ENCODE measurements at places on chromosomes 5 and 9.

- no peak for DNase-seq
These were observed 57.2 kb downstream of the RANBP6 start for GRCh38 chr9:5958273-5958672.

DNA sequence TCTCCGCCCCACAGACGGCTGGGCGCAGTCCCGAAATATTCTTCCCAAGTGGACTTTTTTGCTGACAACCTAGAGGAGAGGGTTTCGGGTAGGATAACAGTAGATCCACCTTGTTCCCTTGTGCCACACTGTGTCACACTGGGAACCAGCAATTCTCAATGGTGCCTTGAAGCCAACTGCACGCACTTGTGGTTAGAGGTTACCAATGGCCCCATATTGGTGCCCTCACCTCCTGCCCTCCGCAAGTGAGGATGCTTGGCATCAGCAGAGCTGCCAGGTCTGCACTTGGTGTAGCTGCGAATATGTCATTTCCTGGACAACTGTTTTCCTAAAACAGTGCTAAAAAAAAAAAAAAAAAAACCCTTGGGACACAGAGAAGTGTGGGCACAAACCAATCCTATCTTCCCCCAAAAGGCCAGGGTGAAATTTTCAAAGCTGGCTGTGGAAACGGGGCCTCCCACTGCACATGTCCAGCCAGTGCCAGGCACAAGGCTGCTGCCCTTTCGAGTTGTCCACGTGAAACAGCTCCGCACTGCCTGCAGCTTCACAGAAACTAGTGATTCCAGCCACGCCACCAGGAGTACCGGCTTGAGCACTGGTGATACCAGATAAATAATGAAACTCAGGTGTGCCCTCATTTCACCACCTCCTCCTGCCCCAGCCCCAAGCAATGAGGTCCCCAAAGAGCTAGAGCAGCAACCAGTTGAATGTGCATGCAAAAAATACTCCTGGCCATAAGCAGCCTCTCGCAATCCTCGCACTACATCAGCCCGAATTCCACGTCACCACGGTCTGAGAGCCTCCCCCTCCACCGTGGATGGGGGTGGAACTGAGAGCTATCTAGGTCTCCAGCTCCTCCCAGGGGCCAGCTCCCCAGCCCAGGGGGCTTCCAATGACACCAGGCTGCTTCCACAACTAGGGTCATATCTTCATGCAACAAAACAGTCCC lies 51.2 kb downstream of the USP20 start:
- no peak for DNase-seq

- DNase-seq = no peak
These were observed 2.8 kb upstream of the ARRDC1 start for GRCh38 chr9:137602661-137603060.

GRCh38 chr5:56988490-56988889 lies 36.6 kb upstream of the MIER3 start:
- no peak for DNase-seq

DNA sequence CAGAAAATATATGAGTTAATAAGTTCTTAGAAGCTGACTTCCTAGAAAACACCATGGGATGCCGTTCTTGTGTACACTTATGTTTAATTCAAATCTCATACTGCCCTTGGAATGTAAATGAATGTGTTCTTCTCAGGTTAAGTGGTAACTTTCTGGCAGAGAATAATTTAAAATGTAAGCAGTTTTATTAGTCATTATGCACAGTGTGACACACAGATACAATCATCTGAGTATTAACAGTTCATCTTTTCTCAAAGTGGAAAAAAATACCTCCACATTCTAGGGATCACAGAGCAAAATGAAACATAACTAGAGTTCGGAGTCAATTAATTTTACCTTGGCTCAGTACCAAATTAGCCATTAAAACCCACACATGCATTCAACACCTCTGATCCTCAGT lies 508.1 kb downstream of the CDH9 start:
- DNase-seq = no peak

GRCh38 chr5:591746-592145 lies 20.4 kb upstream of the CEP72 start:
- no peak for DNase-seq

DNA sequence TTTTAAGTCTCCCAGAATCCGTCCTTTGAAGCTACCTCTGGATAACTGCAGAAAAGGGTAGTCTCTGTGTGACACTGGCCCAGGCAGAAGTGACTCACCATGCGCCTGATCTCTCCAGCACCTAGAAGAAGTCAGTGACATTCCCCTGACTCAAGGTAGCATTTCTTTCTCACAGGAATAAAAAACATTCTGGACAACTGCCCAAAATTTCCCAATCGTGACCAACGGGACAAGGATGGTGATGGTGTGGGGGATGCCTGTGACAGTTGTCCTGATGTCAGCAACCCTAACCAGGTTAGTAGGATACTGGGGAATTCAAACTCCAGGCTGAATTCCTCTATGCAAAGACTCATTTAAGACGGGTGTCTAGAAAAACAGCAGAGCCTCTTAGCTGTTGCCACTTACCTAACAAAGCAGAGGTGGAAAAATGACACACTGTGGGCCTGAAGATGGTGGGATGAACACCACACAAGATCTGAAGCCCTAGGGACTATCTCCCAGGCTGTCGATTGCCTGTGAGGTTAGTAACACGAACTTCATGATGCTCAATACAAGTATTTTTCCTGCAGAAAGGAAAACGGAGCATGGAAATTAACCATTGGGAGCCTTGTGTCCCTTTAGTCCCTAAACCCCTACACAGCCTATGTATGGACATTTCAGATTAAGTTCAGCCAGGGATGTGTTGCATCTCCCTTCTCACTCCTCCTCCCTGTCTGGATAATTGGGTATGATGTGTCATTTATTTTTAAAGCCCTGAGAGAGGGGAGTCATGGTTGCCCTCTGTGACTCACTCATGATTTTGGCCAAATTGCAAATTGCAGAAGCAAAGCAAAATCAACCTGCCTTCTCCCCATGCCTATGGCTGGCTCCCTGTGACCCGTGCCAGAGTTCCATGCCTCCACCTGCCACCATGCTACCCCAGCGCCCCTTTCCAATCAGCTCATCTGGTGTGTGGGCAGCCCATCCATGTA lies 37.2 kb downstream of the THBS4 start:
- DNase-seq = no peak

- DNase-seq = no peak
These were observed 78.8 kb downstream of the GNAQ start for GRCh38 chr9:77952635-77953328.

- no peak for DNase-seq
These were observed 50.2 kb downstream of the OTULIN start for GRCh38 chr5:14714706-14715105.

DNA sequence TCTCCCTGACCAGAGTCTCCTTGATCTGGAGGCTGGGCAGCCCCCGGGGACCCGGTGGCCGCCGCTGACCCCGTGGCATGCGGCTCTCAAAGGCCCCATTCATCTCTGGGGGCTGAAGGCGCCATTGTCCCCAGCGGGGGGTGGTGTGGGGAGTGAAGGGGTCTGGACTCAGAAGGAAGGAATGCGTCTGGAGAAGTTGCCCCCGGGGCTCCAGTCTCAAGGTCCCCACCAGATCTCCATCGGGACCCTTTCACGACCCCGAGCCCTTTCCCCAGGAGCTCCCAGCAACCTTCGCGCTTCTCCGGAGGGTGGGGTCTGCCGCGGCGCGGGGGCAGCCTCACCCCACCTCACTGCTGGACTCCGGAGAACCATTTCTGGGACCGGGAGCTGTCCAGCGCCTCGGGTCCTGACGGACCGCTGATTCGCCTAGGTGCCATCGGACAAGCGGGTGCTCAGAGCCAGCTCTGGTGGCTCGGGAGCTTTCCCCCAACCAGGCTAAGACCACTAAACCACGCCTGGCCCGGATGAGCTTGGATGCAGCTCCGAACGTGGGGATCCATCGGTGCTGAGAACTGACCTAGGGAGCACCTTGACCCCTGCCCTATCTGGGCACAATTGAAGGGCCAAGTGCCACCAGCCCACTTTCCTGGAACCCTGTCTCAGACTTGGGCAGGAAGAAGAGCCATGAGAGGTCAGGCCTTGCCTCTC lies 5.1 kb upstream of the PCDH1 start:
- DNase-seq = no peak

DNA sequence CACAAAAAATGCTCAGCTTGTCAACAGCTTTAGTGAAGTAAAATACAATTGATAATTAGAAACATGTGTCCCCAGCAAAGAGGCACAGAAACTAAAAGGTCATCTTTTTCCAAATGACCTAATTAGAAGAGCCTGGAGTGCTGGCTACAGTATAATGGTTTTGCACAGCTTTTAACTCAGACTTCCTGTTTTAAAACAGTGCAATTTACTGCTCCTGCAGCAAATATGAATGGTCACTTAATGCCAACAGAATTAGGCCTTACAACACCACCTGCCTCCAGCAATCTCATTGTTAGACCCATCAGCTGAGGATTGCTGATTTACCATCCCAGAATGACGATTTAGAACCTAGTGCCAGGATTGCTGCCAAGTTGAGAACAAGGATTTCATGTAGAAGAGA lies 239.3 kb downstream of the CETN3 start:
- DNase-seq = no peak

- DNase-seq = no peak
These were observed 178.0 kb downstream of the RFK start for GRCh38 chr9:76216161-76216649.

DNA sequence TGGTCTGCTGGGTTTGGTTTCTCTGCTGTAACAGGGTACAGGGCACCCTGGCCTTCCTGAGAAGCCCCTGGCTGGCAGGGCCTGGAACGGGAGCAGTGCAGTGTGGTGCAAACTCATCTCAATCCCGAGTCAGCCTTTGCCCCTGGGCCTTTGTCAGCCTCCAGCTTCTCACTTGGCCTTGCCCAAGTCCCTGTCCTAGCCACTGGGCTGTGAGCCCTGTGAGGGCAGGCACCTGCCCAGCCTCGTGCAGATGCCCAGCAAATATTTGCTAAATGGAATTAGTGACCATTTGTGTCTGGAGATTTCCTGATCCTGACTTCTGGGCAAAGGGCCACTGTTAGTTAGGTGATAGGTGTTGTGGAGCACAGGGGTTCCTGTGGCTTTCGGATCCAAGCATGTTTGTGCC lies 13.0 kb downstream of the RGS3 start:
- DNase-seq = no peak

DNA sequence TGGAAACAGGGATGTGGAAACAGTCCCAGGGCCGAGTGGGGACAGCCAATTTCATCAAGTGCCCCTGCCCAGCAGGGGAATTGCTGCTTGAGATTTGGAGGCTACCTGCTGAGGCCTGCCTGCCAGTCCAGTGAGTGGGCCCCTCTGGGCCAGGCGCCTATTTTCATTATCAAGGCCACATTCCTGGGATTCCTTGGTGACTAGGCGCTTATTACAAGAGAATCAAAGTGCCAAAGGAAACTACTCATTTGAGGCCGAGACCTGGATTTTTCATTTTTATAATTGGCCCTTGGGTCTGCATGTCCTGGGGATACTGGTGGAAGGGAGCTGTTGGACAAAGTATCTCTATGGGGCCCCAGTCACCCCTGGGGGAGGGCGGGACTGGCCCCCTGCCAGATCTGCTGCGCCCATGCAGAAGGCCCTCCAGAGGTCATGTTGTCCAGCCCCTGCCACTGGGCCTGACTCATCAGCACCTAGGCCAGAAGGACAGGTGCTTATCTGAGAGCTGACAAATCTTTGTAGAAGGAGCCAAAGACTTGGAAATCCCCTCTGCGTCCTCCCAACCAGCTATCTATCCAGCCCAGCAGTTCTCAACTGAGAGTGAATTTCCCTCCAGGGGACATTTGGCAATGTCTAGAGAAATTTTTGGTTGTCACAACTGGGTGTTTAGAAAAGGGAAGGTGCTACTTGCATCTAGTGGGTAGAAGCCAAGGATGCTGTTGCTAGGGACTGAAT lies 45.6 kb downstream of the FOXI1 start:
- no peak for DNase-seq

DNA sequence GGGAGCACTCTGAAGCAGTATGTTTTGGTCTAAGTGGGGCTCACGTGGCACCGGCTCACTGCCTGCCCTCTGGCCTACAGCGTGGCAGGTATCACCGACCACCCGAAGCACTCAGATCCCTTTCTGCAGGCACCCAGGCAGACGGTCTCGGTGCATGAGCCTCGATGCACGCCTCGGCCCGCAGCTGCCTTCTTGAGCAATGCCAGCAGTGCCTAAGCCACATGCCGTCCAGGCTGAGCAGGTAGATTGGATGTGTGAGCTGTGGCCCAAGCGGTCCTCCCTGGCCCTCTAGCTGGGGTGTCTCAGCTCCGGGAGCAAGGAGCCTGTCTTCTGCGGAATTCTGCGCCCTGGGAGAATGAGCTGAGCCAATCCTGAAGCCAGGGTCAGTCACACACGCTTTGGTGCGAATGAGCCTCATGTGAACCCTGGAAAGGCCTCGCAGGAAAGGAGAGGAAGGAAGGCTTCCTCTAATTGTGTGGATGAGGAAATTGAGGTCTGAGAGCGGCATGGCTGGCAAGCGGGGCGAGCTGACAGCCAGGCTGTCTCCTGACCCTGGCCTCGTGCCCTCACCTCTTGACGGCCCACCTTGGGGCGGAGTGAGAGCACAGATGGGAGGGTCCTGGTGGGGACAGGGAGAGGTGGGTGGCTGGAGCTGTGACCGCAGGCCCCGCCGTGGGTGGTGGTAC lies 14.4 kb downstream of the RXRA start:
- no peak for DNase-seq

DNA sequence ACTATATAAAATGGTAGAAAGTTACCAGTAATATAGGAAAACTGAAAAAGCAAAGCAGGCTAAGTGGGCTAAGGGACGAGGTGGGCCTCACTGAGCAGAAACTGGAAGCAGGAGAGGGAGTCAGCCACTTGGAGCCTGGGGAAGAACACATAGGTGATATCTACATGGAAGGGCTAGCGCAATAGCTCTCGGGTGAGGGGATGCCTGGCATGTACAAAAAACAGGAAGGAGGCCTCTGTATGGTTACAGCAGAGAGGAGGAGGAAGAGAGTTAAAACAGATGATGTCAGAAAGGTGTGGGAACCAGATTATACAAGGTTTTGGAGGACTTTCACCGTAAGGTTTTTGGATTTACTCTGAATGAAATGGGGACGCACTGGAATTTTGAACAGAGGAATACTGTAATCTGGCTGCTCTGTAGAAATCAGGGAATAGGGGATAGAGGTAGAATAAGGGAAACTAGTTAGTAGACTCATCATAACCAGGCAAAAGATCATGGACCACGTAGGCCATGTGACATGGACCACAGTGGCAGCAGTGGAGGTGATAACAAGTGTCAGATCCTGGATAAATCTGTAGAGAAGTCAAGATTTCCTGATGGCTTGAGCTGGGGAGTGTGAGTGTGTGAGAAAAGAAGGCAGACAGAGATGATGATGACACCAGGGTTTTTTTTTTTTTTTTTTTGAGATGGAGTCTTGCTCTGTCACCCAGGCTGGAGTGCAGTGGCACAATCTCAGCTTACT lies 52.5 kb downstream of the FNBP1 start:
- no peak for DNase-seq

Measured in tibial nerve (tissue), 4 donors.